ENCODE measurements at places on chromosomes 3 and 15.

GRCh38 chr3:158911586-158911985, 109.7 kb downstream of the MFSD1 start:
- DNase-seq = no peak

DNA sequence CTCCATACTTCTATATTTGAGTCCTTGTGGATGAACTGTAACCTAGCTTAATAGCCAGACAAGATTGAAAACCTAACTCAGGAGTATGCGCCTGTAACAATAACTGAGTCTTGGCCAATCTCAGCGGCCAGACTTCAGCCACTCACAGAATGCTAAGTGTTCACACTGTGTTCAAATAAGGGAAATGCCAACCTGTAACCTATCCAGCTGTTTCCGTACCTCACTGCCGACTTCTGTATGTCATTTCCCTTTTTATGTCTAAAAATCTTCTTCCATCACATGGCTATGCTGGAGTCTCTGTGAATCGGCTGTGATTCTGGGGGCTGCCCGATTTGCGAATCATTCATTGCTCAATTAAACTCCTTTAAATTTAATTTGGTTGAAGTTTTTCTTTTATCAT, 169.2 kb downstream of the NFKBIZ start:
- no peak for DNase-seq

GRCh38 chr3:18901571-18901970, 246.7 kb upstream of the KCNH8 start:
- DNase-seq = no peak

DNA sequence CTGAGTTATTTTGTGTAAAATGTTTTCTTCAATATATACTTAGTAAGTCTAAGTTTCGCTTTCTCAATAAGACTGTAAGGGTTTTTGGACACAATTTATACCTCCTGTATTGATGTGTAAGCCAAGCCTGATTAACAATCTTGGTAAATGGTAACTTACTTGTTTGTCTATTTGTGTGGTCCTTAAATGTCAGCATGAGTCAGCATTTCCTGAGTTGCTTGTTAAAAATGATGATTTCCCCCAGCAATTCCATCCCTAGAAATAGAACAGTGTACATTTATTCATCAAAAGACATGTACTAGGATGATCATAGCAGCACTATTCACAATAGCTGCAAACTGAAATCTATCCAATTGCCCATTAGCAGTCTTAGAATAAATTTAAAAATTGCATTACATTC, 53.4 kb upstream of the LRIG1 start:
- no peak for DNase-seq

GRCh38 chr3:31250116-31250777, 282.5 kb upstream of the STT3B start:
- no peak for DNase-seq

DNA sequence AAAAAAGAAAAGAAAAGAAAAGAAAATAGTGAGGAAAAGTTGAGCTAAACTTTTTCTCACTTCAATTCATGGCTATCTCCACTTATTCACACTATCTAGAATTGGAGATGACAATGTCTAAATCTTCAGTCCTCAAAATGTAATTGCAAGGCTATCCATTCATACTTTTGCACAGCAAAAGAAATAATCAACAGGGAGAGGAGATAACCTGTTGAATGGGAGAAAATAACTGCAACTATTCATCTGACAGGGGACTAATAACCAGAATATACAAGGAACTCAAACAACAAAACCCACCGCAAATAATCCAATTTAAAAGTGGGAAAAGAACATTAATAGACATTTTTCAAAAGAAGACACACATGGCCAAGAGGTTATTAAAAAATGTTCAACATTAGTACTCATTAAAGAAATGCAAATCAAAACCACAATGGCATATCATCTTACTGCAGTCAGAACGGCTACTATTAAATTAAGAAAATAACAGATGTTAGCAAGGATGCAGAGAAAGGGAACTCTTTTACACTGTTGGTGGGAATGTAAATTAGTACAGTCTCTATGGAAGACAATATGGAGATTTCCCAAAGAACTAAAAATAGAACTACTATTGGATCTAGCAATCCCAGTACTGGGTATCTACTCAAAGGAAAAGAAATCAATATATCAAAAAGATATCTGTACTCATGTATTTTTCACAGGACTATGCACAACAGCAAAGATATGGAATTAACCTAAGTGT, 73.5 kb upstream of the PPIB start:
- no peak for DNase-seq

DNA sequence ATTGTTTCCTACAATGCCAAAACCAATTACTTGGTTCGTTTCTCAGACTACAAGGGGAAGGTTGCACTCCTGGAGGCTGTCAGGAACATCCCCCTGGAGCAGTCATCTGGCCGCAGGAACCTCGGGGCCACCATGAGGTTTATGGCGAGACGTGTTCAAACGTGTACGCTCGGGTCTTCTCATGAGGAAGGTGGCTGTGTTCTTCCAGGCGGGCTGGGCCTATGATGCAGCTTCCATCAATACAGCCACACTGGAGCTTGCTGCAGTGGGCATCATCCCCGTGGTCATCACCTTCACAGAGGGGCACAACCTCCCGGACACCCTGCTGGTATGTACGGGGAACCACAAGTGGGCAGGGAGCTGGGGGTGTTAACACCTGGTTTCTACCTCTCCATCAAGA, 94.5 kb upstream of the COL6A5 start:
- DNase-seq = no peak

DNA sequence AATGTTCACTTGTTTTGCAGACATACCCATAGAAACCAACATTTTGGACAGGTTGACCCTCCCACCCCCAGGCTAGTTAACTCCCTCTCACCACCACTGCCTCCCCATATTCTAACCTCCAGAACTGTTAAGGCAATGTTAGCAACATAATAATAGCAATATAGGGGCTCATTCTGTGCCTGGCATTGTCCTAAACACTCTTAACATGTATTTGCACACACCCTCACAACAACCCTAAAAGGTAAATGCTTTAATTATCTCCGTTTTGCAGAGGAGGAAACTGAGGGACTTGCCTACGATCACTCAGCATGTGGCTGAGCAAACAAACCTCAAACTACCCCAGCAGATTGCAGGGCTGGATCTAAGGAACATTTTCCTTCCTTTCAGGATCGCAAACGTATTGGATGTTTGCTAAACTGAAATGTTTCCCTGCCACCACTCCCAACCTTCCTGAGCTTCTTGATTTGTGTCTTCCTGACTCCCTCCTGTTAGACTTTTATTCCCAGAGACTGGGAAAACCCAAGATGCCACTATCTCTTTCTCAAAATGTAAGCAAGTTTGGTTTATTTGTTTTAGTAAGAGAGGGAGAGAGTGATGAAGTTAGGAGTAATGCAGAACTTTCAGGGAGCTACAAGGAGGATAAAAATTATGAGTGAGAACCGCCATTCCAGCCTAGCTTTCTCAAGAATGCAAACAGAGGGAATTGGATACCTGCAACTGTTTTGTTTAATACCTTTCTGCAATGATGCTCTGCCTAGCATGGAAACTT, 1.3 kb downstream of the SCG5 start:
- DNase-seq = no peak

DNA sequence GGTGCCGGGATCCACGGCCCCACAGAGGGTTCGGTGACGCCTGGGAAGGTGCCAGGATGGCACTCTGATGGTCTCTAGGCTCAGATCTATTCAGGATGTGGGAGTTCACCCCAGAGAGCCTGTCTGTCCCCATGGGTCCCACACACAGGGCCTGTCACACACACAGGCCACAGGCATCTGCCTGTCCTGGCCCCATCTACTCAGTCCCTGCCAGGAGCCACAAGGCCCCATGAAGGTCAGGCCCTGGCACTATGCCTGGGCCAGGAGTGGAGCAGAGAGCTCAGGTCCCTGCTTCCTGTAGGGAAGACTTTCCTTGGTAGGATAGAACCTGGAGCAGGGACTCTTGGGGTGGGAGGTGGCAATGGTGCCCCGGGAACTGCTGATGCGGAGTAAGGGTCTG, 49.0 kb upstream of the FURIN start:
- DNase-seq = no peak

DNA sequence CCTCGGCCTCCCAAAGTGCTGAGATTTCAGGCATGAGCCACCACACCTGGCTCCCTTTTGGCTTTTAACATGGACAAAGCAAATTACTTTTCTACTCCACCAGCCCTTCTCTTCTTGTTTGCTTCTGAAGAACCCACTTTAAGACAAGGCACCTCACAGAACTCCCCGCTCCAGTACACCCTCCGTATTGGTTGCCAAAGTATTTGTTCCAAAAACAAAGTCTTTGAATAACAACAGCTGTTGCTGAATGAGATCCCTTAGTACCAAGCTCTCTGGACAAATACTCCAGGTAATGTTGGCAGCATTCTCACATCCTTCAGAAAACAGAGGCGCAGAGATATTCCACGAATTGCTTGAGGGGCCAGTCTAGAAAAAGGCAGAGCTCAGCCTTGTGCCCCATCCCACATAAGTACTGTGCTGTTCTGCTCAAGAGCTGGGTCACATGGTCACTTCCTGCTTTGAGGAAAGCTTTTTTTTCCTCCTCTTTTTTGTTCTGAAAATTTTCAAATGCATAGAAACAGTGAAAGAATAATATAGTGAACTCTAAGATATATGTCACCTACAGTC, 7.3 kb upstream of the CHCHD6 start:
- DNase-seq = no peak

DNA sequence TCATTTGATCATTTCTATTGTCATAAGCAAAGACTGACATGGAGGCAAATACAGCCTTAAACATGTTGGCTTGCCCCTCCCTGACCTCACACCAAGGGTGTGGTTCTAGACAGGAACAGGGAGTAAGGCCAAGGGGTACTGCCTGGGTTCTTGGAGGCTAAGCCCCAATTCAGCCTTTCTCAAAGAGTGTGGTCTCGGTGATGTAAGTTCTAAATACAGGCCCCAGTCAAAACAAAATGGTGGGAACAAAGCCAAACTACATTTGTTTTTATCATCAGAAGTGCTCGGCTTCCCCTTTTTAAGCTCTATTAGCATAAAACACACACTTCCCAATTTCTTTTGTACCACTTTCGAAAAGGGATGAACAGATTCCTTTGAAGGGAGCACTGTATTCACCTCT, 129.5 kb downstream of the ATP8B4 start:
- DNase-seq = no peak

DNA sequence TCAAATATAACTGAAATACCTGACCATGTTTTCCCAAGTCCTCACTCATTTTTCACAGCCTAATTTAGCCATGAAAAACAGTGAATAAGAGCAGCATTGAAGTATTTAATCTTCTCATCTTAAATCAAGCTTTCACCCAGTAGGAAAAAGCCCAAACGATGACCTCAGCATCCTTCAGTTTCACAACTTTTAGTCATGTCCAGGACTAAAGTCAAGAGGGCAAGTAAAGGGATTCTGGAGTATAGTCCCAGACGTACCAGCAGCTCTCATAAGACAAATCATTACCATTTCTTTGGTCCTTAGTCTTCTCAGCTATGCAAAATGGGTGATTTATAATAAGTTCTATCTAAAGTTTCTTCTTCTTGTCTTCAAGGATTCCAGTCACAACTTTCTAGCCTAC, 237.3 kb downstream of the IL5RA start:
- DNase-seq = no peak

DNA sequence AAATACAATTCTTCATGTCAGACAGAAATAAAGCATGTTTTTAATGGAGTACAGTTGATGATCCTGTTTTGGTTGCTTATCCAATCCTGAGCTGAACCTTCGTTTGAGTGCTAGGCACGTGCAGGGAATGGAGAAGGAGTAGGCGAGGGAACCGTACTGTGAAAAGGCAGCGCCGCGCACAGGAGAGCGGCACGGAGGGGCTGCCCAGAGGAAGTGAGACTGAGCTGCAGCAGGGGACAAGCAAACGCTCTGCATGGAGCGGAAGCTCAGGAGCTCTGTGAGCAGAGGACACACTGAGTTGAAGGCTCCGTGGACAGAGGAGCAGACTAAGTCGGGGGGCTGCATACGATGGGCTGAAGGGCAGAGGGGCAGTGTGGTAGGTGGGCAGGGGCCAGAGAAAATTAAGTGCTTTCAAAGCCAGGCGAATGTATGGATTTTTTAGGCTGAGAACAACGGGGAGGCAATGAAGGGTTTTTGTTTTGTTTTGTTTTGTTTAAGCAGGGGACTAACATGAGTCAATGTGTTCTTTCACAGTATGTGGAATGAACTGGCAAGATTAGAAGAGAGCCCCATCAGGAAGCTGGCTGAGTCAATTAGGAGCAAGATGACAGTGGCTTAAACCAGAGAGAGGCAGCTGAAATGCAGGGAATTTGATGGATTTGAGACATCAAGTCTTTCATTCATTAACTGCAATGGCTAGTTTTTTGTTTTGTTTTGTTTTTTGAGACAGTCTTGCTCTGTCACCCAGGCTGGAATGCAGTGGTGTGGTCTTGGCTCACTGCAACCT, 23.8 kb upstream of the TM2D3 start:
- DNase-seq = peak; percentile 78

DNA sequence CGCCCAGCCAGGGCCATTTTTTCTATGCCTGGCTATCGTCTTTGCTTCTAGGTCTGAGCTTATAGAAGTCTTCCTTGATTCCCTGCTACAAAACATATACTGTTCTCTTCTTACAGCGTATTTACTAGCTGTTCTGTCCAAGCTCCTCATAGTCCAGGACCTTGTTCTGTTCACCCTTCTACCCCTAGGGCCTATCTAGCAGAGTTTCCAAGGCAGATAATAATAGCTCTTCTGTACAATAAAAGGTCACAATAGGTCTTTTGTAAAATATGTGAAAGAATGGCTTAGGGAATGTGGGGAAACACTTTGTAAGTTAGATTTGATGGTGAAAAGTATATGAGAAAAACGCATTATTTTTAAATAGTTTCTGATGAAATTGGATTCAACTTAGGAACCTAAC, 158.2 kb downstream of the P3H2 start:
- no peak for DNase-seq

DNA sequence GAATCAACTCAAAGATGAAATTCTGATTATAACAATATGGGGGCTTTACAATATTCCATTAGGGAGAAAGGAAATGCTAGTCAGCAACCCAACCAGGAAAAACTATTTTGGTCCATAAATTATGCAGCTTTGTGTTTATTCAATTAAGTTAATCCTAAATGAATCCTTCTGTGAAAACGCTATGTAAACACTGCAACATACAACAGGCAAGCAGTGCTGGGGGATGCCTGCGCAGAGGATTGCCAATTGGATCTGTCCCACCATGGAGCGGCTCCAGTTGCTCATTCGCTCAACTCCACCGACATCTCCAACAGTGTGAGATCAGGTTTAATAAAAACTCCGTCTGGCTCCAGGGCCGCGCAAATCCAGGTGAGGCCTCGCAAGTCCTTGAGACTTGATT, 290.5 kb upstream of the VEPH1 start:
- DNase-seq = no peak

- DNase-seq = no peak
These were observed 94.7 kb upstream of the IGSF10 start for GRCh38 chr3:151555523-151555922.

- no peak for DNase-seq
These were observed 354.0 kb downstream of the LRTM1 start for GRCh38 chr3:54573858-54574257.

- no peak for DNase-seq
These were observed 5.1 kb downstream of the POLG start for GRCh38 chr15:89329329-89330084.

GRCh38 chr15:40416056-40416455, 10.5 kb downstream of the IVD start:
- DNase-seq = no peak

GRCh38 chr3:172644258-172644657, 66.6 kb downstream of the NCEH1 start:
- DNase-seq = no peak

All from cerebellum (tissue), 4 donors.